ENCODE measurements at places on chromosomes 6 and 20. TPM values are rescaled to one million over a fixed set of nuclear protein-coding genes. Genes with fewer than 3 reads are reported as not detected.
A peak's percentile ranks its signal among the peaks of the same experiment; 100 is the strongest.

DNA sequence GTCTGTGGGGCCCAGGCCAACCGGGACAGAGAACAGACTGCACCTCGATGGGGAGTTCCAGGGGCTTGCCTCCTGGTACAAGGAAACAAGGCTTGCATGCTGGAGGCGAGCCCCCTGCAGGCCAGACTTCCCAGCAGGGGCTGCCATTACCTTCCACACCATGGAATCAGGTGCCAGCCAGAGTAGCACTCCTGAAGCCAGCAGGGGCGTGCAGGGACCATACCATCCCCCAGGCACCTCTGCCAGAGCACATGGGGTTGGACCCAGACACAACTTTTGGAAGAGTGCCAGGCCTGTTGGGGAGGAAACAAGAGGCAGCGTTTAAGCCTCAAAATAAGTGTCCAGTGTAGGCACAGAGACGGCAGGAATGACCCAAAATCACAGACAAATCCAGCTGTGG, 6.5 kb downstream of the DDO start:
- H3K27ac ChIP-seq: no peak overlapping the region
- H3K4me3 ChIP-seq: no peak overlapping the region
- DNase-seq: no peak

- H3K4me1 ChIP-seq: peaks cover 19% of the 10 kb centered on the region
- peak overlapping the region; percentile 62 for H3K27ac ChIP-seq
- H3K36me3 ChIP-seq: no peaks in the 10 kb centered on the region
- DNase-seq: peak; percentile 34
- no peak overlapping the region for H3K4me3 ChIP-seq
These were observed 82.7 kb downstream of the JAG1 start for GRCh38 chr20:10590950-10591671.

DNA sequence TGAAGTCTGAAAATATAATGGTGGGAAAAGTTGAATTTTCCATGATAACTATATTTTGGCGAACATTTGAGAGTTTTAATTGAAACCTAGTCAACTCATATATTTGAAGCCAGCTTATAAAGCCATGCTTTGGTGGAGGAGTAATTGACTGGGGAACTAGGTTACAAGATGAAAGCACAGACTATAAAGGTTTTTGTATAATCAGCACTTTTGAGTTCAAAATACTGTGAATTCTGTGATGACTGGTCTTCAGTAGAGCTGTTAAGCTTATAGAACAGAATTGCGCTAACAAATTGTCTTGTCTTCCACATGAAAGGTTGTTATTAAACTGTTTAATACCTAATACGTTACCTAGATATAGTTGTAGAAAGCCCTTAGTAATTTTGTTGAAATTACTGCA, 159.1 kb upstream of the SCGN start:
- no peaks in the 10 kb centered on the region for H3K36me3 ChIP-seq
- no peaks in the 10 kb centered on the region for H3K4me1 ChIP-seq
- no peak overlapping the region for H3K27ac ChIP-seq
- DNase-seq: no peak
- no peaks in the 10 kb centered on the region for H3K27me3 ChIP-seq
- no peak overlapping the region for H3K4me3 ChIP-seq

DNA sequence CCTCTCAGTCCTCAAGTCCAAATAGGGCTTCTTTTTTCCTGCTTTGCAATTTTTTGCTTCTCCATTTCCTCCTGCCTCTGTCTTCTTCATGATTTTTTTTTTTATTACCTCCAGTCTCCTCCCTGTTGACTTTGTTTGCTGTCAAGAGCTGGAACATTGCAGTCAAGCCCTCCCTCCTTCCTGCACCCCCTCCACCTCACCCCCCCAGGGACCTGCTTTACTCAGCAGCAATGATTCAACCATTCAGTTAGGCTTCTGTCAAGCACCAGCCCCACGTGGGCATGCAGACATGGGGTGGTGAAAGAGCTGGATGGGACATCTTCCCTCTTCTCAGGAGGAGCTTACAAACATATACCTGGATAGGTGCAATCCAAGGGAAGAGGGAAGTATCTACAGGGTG, 142.4 kb downstream of the LRFN2 start:
- DNase-seq: no peak
- no peaks in the 10 kb centered on the region for H3K27me3 ChIP-seq
- H3K4me3 ChIP-seq: no peak overlapping the region

JAG1 gene
- total RNA-seq: 31.7 TPM

DNA sequence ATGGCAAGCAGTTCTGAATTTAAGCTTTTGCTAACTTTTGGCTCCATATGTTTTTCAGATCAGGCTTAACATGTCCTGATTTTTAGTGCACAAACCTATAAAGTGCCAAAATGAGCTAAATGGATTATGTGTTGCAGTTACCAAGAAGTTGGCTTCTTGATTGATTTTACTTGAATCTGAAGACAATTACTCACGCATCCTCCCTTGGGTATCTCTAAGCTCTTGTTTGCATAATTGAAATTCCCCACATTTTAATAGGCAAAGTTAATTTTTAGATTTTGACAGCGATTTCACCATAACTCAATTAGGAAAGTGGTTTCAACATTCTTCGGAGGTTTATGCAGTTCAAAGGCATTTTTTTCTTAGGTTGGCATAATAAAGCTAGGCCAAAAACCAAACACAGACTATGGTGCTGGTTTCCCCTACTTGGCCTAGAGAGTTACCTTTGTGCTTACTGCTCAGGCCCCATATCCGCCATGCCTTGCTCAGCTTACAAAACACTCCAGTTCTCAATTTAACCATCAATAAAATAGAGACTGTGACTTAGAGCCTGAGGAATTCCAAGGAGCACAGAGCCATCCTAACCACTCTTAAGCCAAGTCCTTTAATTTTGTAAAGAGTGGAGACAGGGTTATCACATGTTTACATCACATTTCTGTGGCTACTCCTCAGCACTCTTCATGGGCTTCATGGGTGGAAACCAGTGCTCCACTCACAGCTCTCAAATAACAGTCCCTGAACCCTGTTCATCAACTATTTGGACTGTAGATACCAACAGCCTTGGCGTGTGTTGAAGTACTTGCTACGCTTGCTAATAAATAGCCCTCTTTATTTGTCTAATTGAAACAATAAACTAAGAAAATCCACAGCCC, 32.1 kb downstream of the LAMA4 start:
- H3K4me1 ChIP-seq: peaks cover 92% of the 10 kb centered on the region
- H3K27me3 ChIP-seq: no peaks in the 10 kb centered on the region
- peak overlapping the region; percentile 74 for H3K27ac ChIP-seq
- H3K36me3 ChIP-seq: peaks cover 2% of the 10 kb centered on the region
- DNase-seq: no peak
- no peak overlapping the region for H3K4me3 ChIP-seq

- peaks cover 6% of the 10 kb centered on the region for H3K4me1 ChIP-seq
- no peaks in the 10 kb centered on the region for H3K27me3 ChIP-seq
- H3K4me3 ChIP-seq: no peak overlapping the region
- no peak overlapping the region for H3K27ac ChIP-seq
These were observed 16.4 kb downstream of the PIGT start for GRCh38 chr20:45432294-45432693.

PSORS1C2 gene
- not detected for total RNA-seq

DNA sequence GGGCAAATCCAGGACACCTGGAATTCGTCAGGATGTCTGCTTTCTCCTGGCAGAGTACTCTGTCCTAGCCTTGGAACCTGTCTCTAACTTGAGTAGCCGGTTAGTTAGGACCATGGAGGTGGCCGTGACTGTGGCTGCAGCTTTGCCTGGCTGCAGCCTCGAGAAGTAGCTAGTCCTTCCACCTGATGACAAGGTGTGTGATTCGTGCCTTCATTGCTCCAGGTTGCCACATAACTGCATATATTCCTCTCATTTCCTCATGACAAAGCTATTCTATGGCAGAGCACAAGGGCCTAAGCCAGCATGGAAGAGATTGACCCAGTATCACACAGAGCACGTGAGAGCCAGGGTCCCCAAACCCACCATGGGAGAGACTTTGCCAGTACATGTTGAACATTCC, 39.8 kb upstream of the KIF25 start:
- DNase-seq: no peak
- no peak overlapping the region for H3K27ac ChIP-seq
- peaks cover 7% of the 10 kb centered on the region for H3K36me3 ChIP-seq

DNA sequence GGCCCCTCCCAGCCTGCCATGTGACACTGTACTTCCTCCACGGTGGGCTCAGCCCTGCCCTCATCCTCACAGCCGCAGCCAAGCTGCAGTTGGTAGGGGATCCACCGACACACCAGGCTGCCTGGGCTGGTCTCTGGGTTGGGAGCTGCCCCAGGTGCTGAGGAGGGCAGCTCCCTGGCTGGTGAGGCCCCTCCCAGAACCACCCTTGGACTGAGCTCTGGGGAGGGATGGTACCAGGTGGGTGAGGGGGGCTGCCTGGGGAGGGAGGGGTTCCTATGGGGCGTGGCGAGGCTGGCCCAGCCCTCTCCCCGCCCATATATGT, 185 bp upstream of the TNFRSF6B start:
- H3K4me3 ChIP-seq: peak overlapping the region; percentile 34
- H3K27ac ChIP-seq: no peak overlapping the region
- peaks cover 35% of the 10 kb centered on the region for H3K4me1 ChIP-seq
- H3K27me3 ChIP-seq: no peaks in the 10 kb centered on the region
- no peaks in the 10 kb centered on the region for H3K36me3 ChIP-seq

SNX21 gene
- 11.9 TPM for total RNA-seq

DNA sequence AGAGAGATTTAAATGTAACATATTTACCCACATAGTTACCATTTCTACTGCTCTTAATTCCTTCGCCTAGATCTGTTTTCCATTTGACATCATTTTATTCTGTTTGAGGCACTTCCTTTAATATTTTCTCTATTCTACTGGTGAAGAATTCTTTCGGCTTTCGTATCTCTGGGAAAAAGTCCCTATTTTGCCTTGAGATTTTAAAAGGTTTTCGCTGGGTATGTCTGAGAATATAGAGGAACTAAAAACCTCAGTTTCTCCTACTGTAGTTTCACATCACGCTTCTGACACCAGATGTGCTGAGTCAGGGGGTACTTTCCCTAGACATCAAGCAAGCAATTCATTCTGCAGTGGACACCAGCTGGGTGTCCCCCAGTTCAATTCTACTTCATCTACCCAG, 61.7 kb downstream of the E2F3 start:
- H3K36me3 ChIP-seq: peaks cover 2% of the 10 kb centered on the region
- no peaks in the 10 kb centered on the region for H3K4me1 ChIP-seq
- H3K27me3 ChIP-seq: no peaks in the 10 kb centered on the region
- no peak for DNase-seq

DNA sequence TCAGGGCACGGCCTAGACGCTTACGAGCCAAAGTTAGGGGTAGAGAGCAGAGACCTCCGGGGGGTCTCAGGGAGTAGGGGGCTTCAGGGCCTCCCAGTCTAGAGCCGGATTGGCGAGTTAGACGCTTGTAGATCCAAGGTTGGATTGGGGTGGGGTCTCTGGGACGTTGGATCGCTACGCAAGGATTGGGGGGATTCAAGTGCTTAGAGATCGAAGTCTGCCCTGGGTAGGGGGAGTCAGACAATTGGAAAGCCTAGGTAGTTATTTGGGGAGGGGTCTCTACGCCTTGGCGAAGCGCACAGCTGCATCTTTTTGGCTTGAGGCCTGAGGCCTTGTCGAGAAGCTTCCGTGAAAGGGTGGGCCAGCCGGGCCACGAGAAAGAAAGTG, 469 bp downstream of the STX16 start:
- no peaks in the 10 kb centered on the region for H3K27me3 ChIP-seq
- H3K27ac ChIP-seq: peak overlapping the region; percentile 81

TRIM38 gene
- 13.2 TPM for total RNA-seq

- no peaks in the 10 kb centered on the region for H3K27me3 ChIP-seq
- H3K36me3 ChIP-seq: no peaks in the 10 kb centered on the region
- no peak overlapping the region for H3K4me3 ChIP-seq
These were observed 26.1 kb downstream of the MAN1A1 start for GRCh38 chr6:119323478-119323877.

GRCh38 chr6:23282252-23283021, 713.1 kb downstream of the HDGFL1 start:
- DNase-seq: no peak
- H3K27me3 ChIP-seq: no peaks in the 10 kb centered on the region
- H3K4me3 ChIP-seq: no peak overlapping the region
- no peaks in the 10 kb centered on the region for H3K4me1 ChIP-seq
- H3K27ac ChIP-seq: no peak overlapping the region
- no peaks in the 10 kb centered on the region for H3K36me3 ChIP-seq

CD2AP gene
- 39.8 TPM for total RNA-seq

FNDC11 gene
- total RNA-seq: 0.51 TPM

DNA sequence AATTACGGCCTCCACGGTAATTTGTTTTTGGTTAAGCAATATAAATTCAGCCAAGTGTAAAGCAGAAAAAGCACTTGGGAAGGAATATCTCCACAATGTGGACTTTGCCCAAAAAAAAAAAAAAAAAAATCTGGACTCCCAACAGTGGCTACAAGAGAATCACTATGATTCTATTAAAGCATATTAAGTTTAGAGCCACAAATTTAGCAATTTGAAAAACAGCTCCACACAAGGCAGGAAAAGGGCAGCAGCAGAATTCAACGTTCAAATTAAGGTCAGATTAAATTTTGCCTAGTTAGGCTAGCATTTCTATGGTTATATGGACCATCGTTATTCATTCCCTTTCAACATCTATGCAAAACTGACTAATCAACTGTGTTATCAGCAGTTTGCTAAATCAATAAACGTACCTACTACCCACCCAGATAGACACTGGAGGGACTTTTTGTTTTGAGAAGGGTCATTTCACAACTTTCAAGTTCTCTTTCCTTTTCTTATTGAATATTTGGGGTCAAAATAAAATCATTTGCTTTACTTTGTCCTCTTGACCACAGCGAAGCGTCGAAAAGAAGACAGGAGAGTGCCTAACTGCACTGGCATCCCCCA, 1.0 kb downstream of the MCM9 start:
- DNase-seq: no peak
- H3K4me3 ChIP-seq: peak overlapping the region; percentile 92
- H3K4me1 ChIP-seq: peaks cover 10% of the 10 kb centered on the region
- no peaks in the 10 kb centered on the region for H3K27me3 ChIP-seq
- no peaks in the 10 kb centered on the region for H3K36me3 ChIP-seq

HDGFL1 gene
- total RNA-seq: not detected

TGM3 gene
- not detected for total RNA-seq

CEP57L1 gene
- total RNA-seq: 21.0 TPM

- H3K36me3 ChIP-seq: no peaks in the 10 kb centered on the region
- H3K4me1 ChIP-seq: no peaks in the 10 kb centered on the region
- no peak for DNase-seq
- no peak overlapping the region for H3K4me3 ChIP-seq
- no peaks in the 10 kb centered on the region for H3K27me3 ChIP-seq
These were observed 11.1 kb upstream of the NTSR1 start for GRCh38 chr20:62697468-62697912.

GRCh38 chr6:125013938-125014660, 51.9 kb downstream of the RNF217 start:
- H3K36me3 ChIP-seq: no peaks in the 10 kb centered on the region
- no peak overlapping the region for H3K27ac ChIP-seq
- DNase-seq: peak; percentile 48
- H3K4me3 ChIP-seq: no peak overlapping the region
- peaks cover 10% of the 10 kb centered on the region for H3K4me1 ChIP-seq
